ENCODE measurements at places on chromosomes 1 and 21.

- no peak for DNase-seq
These were observed 24.4 kb downstream of the MRPL39 start for GRCh38 chr21:25582888-25583287.

- DNase-seq: peak; percentile 1
These were observed 74.8 kb upstream of the DEPDC1 start for GRCh38 chr1:68571454-68572235.

DNA sequence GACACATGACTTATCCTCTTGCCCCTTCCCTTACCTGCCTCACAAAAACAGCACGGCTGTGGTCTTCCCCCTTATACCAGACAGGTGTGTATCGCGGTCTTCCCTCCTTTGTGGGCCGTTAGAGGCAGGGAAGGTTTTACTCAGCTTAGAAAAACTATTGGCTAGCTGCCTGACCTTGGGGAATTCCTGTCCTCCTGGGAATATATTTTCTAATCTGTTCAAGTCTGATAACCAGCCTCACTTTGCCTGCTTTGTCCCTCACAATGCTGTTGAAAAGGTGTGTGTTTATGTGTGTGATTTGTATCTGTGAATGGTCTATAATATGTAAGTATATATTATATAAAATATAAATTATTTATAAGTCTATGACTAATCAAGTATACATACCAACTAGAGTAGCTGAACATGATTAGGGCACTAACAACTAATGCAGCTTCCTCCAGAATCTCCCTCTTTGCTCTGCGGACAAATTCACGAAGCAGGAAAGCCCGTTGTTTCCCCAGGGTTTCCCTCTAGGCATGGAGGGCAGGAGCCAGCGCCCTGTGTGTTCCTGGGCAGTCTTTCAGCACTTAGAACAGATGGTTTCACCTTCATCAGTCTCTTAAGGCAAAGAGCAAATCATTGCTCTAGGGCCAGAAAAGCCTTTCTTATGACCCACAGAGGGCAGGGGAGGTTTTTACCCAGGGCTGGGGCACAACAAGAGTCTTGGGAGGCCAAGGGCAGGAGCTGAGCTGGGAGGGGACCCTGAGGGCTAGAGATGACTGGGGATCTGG lies 25.6 kb downstream of the SLC26A9 start:
- DNase-seq: no peak

- DNase-seq: no peak
These were observed 9.2 kb upstream of the IFI44 start for GRCh38 chr1:78640462-78640861.

DNA sequence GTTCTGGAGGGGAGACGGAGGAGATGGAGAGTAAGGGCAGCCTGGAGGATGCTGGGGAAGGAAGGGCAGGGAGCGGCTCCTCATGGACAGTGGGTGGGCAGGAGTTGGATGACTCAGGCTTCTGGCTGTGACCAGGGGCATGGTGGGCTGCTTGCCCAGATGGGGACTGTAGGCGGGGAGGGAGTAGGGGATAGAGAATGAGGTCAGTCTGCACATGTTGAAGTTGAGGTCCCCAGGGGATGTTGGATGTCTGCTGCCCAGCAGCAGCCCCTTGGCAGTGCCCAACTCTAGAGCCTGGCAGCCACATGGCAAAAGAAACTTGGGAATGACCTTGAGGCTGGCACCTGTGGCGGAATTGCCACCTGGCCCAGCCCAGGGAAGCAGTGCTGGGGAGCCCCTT lies 6.4 kb downstream of the SELENON start:
- no peak for DNase-seq

DNA sequence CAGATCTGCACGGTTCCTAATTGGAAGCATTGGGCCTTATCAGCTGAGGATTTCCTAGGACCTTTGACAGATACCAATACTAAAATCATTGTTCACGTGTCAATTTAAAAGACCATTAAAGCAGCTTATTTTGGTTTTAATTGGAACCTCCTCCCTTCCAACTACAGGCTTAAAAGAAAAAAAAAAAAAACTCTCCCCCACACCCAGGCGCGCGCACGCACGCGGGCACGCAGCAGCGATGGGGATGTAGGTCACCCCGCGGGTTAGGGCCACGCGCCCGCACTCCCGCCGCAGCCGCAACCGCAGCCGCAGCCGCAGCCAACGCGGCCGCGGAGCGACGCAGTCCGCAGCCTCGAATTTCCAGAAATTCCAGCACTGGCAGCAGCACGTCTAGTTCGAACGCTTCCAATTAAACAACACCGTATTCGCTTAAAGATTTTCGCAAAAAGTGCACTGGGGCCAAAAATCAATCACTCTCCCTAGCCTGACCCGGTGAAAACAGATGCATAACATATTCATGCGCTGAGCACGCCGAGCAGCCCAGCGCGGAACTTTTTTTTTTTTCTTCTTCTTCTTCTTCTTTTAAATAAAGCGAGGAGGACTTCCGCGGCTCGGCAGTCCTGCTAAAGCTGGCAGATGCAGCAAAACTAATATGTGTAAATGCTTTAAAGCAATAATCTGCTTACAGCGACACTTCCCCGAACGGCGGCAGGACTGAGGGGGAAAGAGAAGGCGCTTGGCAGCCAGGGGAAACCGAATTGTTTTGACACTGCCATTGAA lies 13.3 kb upstream of the BARHL2 start:
- no peak for DNase-seq

GRCh38 chr1:54601730-54602129 lies 21.6 kb downstream of the FAM151A start:
- no peak for DNase-seq

DNA sequence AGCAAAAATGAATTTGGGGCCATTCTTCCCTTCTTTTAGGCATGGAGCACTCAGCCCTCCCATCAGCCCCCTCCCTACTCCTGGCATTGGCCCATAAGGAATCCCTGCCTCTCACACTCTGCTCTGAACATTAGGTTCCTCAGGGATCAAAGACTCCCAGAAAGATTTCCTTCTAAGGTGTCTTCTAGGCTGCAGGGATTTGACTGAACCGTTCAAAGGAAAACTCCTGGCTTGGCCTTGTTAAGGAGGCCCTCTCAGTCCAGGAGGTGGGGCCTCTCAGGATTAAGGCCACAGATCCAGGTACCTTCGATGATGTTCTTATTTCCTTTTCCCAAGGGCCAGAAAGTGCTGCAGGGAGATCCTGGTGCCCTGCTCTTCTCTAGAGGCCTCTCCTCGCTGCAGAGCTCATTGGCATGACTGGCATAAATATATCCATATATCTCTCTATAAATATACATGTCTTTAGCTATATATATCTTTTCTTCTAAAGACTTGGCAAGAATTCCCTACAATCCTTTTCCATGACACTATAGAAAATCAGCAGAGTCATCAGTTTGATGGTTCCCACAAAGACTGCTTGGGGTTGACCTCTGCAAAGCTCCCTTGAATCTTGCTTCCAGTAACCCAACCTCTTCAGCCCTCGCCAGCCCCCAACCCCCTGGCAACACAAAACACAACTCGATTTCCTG lies 59.1 kb downstream of the PLXNA2 start:
- no peak for DNase-seq

- DNase-seq: no peak
These were observed 80.6 kb downstream of the ELAVL4 start for GRCh38 chr1:50189369-50189768.

GRCh38 chr1:38860454-38860795 lies 853 bp upstream of the RRAGC start:
- DNase-seq: no peak

- DNase-seq: no peak
These were observed 13.8 kb downstream of the NPHP4 start for GRCh38 chr1:5978452-5978851.

DNA sequence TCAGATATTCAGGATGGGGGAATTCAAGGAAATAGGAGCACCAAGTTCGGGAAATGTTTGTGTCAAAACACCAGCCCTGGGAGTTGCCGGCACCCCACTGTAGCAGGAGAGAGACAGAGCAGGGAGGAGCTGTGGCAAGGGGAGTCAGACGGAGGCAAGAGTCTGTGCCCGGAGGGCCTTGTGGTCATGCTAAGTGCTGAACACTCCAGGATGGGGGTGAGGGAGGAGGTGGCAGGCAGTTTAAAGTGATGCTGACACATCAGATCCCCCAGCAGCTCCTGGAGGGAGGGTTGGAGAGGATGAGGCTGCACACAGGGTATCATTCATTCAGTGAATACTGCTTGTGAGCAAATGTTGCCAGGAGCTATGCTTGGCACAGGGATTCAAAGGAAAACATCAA lies 150.3 kb upstream of the ETV3 start:
- no peak for DNase-seq

DNA sequence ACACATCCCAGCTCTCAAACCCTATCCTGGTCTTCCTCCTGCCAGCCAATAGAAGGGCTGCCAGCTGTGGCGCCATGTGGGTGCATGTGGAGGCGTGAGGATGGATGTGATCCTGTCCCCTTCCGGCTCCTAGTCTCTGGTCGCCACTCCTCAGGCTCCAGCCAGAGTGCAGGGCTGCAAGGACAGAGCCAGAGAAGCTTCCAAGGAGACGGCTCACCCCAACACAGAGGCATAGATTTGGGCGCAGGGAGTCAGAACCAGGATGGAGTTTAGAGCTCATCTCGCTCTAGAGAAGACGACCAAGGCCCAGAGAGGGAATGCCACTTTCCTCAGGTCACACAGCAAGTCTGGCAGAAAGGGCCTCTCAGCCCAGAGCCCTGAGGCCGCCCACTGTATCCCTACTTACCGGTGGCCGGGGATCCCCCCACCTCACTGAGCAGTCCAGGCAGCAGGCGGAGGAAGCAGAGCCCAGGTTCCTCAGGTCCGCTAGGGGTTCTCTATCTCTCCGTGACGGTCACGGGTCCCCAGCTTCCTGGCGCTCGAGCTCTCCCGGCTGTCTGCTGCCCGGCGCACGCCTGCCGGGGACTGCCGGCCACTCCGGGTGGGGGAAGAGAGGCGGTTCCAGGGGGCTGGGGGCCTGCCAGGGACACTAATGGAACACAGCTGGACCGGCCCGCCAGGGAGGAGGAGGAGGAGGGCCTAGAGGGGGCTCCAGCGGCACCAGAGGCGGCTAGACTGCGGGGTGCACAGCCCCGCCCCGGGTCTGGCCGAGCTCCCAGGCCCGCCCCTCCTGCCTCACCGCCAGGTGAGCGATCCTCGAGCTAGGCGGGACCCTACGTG lies at the start of gene COL16A1:
Gene COL16A1, minus strand, starts transcription at position 587 of the 840 bp plus-strand sequence. CDS start 1,824 bp downstream, outside the sequence.
- no peak for DNase-seq

DNA sequence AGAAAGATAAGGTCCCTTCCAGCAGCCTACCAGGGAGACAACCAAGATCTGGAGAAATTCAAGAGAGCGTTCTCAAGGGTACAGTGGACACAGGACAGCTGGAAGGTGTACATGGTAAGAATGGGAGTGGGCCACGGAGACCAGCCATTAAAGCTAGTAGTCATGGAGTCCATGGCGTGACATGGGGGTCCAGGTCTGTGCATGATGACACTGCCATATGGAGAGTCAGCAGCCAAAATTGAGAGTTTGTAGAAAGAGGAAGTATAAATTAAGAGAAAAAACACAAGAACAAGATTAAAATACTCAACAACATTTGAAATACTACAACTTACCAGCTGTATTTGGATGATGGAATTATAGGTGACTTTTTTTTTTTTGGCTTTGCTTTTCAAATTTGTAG lies 7.9 kb upstream of the LORICRIN start:
- DNase-seq: no peak

DNA sequence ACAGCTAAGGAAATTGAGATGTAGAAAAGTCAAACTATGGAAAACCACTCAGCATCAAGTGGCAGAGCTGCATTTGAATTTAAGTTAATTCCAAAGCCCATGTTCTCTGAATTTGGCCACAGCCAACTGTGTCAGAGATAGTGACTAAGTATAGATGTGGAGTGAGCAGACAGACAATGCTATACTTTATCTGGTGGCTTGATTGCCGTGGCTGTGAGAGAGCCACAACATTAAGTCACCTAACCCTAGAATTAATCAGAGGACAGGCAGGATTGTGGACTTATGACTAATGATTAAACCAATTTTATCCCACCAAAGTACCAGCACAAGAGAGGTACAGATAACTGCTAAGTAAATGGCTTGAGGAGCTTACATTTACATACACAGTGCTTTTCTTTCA lies 209.8 kb downstream of the TPR start:
- DNase-seq: no peak

DNA sequence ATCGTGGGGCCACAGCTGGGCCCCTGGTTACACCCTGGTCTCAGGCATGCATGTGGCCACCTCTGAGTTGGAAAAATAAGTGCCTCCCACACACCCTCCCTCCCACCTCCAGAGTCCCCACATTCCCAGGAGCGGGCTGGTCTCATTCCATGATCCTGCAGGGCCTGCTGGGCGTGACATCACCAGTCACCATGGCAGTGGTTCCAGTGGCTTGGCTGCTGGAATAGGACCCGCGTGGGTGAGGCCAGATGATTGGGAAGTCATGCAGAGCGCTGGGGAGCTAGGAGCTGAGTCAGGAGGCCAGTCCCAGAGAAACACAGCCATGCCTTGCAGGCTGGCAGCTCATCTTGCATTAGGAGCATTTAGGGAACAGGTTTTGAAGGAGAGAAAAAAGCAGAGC lies 125.4 kb upstream of the TMEM51 start:
- DNase-seq: no peak

DNA sequence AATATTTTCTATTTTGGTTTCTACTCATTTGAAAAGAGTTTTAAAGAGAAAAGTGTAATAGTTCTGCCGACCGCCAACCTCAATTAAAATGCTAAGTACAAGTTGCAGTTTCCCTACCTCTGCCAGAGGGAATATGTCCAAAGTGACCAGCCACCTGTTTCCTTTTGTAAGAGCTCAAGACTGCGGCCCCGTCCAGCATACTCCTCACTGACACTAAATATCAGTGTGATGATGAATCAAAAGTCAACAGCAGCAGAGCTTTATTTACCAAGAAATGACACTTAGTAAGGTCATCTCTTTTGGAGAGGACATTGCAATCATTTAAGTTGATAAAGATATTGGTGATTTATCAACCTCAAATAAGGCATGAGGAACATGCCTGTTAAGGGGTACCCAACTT lies 57.4 kb upstream of the NRIP1 start:
- no peak for DNase-seq

- no peak for DNase-seq
These were observed 47.2 kb downstream of the RAP1A start for GRCh38 chr1:111666828-111667227.

DNA sequence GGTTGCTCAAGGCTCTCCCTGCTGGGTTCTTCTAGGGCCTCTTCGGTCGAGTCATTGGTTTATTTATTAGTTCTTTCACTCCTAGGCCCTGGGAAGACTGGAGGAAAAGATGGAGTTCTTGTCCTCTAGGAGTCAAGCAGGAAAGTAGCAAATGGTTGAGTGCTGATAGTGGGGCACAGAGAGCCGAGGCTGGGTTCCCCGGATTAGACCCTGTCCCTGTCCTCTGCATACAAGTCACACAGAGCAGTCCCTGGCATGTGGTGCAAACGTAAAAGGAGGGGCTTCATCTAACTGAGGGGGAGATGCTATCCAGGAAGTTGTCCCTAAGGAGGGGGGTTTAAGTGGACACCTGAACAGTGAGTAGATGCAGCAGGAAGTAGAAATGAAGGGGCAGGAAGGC lies 19.2 kb upstream of the KCNE2 start:
- no peak for DNase-seq

All from NCI-H460 (cell line).